Kidney (tissue), 22 donors: ENCODE measurements at places on chromosomes 5 and 9.

- no peak overlapping the region for H3K27ac ChIP-seq
- H3K27me3 ChIP-seq = no peaks in the 10 kb centered on the region
- peaks cover 21% of the 10 kb centered on the region for H3K4me1 ChIP-seq
- no peak overlapping the region for H3K4me3 ChIP-seq
Observed at GRCh38 chr5:76490960-76491359, 87.9 kb downstream of the IQGAP2 start.

DNA sequence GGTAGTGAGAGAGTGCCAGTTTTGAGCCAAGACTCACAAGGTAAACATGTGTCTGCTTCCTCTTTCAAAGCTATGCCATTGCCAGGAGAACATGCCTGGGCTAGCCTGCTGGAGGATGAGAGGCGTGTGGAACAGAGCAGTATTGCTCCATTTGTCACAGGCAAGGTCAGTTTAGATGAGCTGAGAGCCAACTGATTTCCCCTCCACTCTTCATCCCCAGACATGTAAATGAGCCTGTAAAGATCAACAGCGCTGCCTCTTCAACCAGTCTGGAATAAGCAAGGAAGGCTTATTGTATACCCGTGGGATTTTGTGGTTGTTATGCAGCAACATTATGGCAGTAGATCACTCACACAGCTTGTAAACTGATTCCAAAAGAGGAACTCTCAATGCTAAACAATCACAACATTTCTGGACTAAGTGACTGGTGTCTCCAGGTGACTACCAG lies 8.2 kb upstream of the GDNF start:
- no peak overlapping the region for H3K27ac ChIP-seq
- DNase-seq = no peak
- H3K27me3 ChIP-seq = no peaks in the 10 kb centered on the region
- H3K36me3 ChIP-seq = no peaks in the 10 kb centered on the region
- no peaks in the 10 kb centered on the region for H3K4me1 ChIP-seq

DNA sequence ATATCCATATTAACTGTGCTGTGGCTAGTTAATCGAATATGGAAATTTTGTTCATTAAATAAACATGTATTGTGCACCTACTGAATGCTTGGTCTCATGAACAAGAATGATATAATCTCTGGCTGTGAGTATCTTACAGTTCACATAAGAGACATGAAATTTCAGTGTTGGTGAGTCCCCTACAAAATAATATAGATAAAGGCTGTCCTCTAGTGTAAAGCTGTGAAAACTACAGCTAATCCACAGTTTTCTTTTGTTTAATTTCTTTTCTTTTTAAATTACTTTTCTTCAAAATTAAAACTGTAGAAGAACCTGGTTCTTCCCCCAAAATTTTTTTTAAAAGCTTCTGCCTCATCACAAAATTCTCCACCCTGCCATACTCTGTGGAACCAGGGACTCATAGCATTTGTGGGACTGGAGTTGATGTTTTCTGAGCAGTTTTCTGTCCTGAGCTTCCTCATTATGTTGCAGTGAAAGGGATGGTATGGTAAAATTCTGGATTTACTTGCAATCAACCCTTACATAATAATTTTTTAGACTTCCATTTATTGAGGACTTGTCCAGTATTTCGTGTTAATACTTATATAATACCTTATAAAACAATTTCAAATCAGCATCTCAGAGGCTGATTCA lies 135.0 kb downstream of the STK32A start:
- no peak overlapping the region for H3K27ac ChIP-seq
- H3K27me3 ChIP-seq = no peaks in the 10 kb centered on the region
- no peaks in the 10 kb centered on the region for H3K36me3 ChIP-seq
- no peak overlapping the region for H3K4me3 ChIP-seq
- DNase-seq = no peak

DNA sequence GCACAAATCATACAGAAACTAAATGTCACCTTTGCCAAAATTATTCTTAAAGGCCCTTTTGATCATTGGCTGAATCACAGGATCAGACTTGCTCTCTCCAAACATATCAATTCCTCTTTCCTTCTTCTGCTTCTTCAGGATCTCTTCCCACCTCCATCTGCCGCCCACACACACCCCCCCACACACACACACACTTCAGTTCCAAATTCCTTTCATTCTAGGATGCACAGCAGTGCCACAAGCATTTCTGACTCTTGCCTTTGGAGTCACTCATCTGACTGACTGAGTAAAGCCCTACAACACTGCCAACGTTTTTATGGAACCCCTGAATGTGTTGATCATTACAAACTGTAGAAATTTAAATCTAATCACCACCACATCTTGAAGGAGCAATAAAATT lies 22.9 kb downstream of the DNAH5 start:
- no peak overlapping the region for H3K4me3 ChIP-seq
- H3K4me1 ChIP-seq = no peaks in the 10 kb centered on the region
- no peaks in the 10 kb centered on the region for H3K36me3 ChIP-seq
- no peaks in the 10 kb centered on the region for H3K27me3 ChIP-seq
- H3K27ac ChIP-seq = no peak overlapping the region
- no peak for DNase-seq

DNA sequence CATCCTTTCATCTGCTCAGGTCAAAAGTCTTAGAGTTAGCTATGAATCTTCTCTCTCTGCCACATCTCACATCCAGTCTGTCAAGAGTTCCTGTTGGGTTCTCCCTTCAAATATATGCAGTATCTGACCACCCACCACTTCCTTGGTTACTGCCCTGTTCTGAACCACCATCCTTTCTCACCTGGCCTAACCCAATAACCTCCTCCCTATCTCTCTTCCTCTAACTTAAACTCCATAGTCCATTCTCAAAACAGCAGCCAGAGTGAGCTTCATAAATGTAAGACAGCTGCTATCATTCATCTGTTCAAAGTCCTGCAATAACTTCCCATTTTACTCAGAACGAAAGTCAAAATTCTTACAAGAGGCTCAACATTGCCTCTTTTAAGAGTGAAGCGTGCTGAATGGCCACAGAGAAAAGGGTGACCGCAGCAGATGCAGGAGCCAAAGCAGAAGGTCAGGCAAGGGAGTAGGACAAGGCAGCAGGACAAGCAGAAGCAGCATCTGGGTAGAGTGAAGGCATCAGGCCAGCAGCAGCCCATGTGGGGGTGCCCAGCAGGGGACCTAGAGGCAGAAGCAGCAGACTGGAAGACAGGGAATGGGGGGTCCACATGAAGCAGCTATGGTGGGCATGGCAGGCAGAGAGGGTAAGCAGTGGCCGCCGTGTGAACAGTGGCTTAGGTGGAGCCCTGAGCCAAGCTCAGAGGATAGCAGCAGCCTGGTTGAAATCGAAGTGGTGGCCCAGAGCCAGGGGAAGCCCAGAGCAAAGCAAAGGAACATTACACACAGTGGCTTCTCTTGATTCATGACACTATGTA lies 39.3 kb upstream of the CDC42SE2 start:
- H3K27me3 ChIP-seq = no peaks in the 10 kb centered on the region
- H3K4me3 ChIP-seq = no peak overlapping the region
- H3K27ac ChIP-seq = no peak overlapping the region
- H3K36me3 ChIP-seq = no peaks in the 10 kb centered on the region
- no peaks in the 10 kb centered on the region for H3K4me1 ChIP-seq

GRCh38 chr5:73902327-73903051 lies 276.5 kb downstream of the ARHGEF28 start:
- no peaks in the 10 kb centered on the region for H3K4me1 ChIP-seq

DNA sequence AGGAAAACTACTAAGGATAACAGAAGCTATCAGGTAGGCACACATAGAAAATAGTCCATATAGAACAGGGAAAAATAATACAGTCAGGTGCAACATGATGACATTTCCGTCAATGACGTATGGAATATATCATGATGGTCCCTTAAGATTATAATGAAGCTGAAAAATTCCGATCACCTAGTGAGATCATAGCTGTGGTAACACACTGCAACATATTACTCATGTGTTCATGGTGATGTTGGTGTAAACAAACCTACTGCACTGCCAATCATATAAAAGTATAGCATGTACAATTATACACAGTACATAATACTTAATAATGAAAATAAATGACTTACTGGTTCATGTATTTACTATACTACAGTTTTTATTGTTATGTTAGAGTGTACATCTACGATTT lies 60.0 kb downstream of the MEGF9 start:
- no peak for DNase-seq
- H3K36me3 ChIP-seq = no peaks in the 10 kb centered on the region
- H3K4me1 ChIP-seq = no peaks in the 10 kb centered on the region
- H3K27ac ChIP-seq = no peak overlapping the region
- no peaks in the 10 kb centered on the region for H3K27me3 ChIP-seq

DNA sequence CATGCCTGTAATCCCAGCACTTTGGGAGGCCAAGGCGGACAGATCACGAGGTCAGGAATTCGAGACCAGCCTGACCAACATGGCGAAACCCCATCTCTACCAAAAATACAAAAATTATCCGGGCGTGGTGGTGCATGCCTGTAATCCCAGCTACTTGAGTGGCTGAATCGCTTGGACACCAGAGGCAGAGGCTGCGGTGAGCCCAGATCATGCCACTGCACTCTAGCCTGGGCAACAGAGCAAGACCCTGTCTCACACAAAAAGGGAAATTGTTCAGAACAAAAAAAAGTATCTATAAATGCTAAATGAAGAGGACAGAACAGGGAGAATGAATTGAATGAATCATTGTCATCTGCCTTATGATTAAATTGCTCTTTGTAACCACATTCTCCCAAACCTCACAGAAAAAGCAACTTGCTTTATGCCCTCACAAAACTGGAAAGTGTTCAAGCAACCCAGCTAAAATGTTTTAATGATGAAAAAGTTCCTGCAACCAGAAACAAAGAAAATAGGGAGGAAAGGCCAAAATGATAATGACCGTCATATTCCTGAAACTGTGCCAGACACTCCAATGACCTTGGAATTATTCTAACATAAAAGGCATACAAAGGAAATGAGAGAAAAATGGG lies 83.7 kb downstream of the SERINC5 start:
- no peak for DNase-seq
- H3K27me3 ChIP-seq = no peaks in the 10 kb centered on the region
- no peaks in the 10 kb centered on the region for H3K4me1 ChIP-seq
- no peak overlapping the region for H3K4me3 ChIP-seq

DNA sequence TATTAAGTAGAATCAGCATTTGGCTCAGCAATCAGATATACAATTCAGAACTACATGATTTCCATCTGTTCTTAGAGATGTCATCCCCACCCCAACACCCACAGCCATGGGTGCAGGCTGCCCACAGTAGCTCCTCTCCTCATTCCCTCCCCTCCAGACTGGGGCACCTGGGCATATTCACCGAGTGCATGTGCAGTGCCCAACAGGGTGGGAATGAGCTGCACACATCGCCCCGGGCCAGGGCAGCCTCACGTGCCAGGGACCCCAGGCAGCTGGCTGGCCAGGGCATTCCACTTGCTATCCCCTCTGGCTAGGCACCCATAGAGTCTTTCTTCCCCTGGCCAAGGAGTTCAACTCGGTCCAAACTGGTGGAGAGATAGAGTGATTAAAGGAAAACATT lies 461.9 kb upstream of the NUDT12 start:
- H3K4me1 ChIP-seq = no peaks in the 10 kb centered on the region
- H3K27me3 ChIP-seq = no peaks in the 10 kb centered on the region
- H3K27ac ChIP-seq = no peak overlapping the region
- no peaks in the 10 kb centered on the region for H3K36me3 ChIP-seq
- DNase-seq = no peak

DNA sequence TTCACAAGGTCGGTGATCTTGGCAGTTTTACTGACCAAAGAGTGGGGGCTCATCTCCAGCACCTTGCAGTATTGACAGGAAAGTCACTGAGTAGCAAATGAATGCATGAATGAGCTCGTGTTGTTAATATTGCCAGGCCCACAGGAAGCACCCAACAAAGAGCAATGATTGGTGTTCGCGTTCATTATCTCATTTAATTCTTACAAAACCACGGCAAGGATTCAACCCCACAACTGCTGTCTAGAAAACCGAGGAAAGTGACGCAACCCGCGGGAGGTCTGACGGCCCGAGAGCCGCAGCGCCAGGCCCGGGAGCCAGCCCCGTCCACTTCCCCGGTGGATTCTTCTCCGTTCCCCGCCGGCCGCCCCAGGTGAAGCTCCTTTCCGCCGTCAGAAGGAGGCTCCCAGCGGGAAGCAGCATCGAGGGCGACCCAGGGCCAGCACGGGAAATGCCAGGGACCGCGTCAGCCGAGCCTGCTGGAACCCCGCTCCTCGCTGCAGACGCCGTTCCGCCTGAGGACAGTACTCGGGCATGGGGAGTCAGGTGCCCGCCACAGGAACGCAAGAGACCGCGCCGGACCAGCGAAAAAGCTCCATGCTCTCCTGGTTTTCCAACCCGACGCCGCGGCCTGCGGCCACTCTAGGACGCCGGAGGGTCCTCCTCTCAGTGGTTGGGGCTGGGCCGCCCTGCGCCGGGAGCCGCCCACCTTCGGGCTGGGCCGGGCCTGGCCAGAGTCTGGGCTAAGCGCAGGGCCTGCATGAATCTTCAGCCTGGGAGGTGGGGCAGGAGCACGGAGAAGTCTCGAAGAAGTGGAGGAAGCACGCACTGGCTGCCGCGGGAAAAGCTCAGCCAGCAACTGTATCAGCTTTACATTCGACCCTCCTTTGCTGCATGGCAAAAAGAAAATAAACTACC lies 19.8 kb upstream of the FER start:
- H3K36me3 ChIP-seq = no peaks in the 10 kb centered on the region
- H3K4me3 ChIP-seq = peak overlapping the region; percentile 87

- no peak overlapping the region for H3K4me3 ChIP-seq
- H3K36me3 ChIP-seq = no peaks in the 10 kb centered on the region
- no peaks in the 10 kb centered on the region for H3K27me3 ChIP-seq
- DNase-seq = no peak
- peaks cover 13% of the 10 kb centered on the region for H3K4me1 ChIP-seq
Observed at GRCh38 chr5:61734966-61735365, 402.9 kb downstream of the ZSWIM6 start.

GRCh38 chr5:127088251-127088650 lies 14.9 kb upstream of the C5orf63 start:
- DNase-seq = no peak
- H3K27me3 ChIP-seq = no peaks in the 10 kb centered on the region
- no peaks in the 10 kb centered on the region for H3K4me1 ChIP-seq
- H3K36me3 ChIP-seq = no peaks in the 10 kb centered on the region
- H3K27ac ChIP-seq = no peak overlapping the region

- peaks cover 16% of the 10 kb centered on the region for H3K27me3 ChIP-seq
- H3K36me3 ChIP-seq = no peaks in the 10 kb centered on the region
- no peak overlapping the region for H3K27ac ChIP-seq
- DNase-seq = no peak
- H3K4me3 ChIP-seq = no peak overlapping the region
- H3K4me1 ChIP-seq = no peaks in the 10 kb centered on the region
Observed at GRCh38 chr5:140041099-140041491, 2.0 kb downstream of the NRG2 start.

GRCh38 chr9:127905004-127905728 lies 5.8 kb upstream of the ST6GALNAC6 start:
- peaks cover 31% of the 10 kb centered on the region for H3K4me1 ChIP-seq
- H3K27ac ChIP-seq = peak overlapping the region; percentile 80
- H3K36me3 ChIP-seq = no peaks in the 10 kb centered on the region
- DNase-seq = no peak
- no peak overlapping the region for H3K4me3 ChIP-seq

DNA sequence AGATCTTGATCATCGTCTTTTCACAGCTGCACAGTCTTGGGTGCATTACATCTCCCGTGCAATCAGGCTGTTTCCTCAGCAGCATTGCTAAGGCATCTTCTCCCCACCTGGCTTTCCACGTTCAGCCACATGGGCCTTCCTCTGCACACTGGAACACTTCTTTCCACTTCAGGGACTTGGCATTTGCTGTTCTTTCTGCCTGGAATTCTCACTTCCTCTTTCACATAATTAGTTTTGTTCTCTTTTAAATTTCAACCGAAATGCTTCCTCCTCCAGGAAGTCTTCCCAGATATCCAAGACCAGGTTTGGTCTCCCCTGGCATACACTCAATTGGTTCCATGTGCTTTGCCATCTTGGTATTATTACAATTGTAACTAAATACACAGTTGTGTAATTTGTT lies 43.8 kb downstream of the WHRN start:
- no peak overlapping the region for H3K4me3 ChIP-seq
- no peaks in the 10 kb centered on the region for H3K27me3 ChIP-seq
- DNase-seq = no peak
- H3K36me3 ChIP-seq = no peaks in the 10 kb centered on the region
